ENCODE measurements at places on chromosomes 12 and 14. TPM values are rescaled to one million over a fixed set of nuclear protein-coding genes. Genes with fewer than 3 reads are reported as not detected.

DNA sequence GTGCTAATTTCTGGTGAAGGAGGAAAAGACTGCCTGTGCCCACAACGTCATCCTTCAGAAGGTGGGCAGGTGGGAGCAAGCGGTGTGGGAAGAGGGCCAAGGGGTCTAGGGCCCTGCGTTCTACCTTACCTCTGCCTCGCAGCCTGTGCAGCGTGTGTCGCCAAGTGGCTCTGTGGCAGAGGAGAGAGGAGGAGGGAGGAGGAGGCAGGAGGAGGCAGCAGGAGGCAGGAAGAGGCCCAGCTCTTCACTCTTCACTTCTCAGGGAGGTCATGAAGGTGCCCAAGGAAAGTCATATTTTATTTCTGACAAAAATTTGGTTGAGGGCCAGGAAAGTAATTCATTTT is 177.9 kb downstream of the MYRFL start:
- no peaks in the 10 kb centered on the region for H3K27me3 ChIP-seq
- H3K27ac ChIP-seq = peak overlapping the region; percentile 36
- H3K36me3 ChIP-seq = no peaks in the 10 kb centered on the region
- H3K4me1 ChIP-seq = no peaks in the 10 kb centered on the region

DNA sequence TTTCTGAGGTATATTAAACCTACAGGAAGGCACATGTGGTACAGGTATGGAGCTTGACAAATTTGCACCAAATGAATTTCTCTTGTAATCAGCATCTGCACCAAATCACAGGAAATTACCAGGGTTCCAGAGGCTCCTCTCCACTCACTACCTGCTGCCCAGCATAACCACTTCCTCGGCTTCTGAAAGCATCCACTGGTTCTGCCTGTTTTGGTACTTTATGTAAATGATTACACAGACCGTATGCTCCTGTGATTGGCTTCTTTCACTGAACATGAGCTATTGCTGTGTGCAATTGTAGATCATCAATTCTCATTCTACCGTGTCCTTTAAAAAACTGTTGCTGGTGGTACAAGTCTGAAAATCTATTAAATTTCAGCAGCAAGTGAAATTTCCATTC is 522.1 kb downstream of the TMEM132D start:
- no peak for DNase-seq
- H3K27ac ChIP-seq = no peak overlapping the region
- H3K27me3 ChIP-seq = no peaks in the 10 kb centered on the region
- no peaks in the 10 kb centered on the region for H3K36me3 ChIP-seq
- no peak overlapping the region for H3K4me3 ChIP-seq

GRCh38 chr12:1357711-1358110 is 236.7 kb downstream of the FBXL14 start:
- H3K4me1 ChIP-seq = no peaks in the 10 kb centered on the region
- no peak for DNase-seq
- no peak overlapping the region for H3K27ac ChIP-seq
- H3K27me3 ChIP-seq = no peaks in the 10 kb centered on the region

Gene CCDC38
- 0.30 TPM for total RNA-seq

- no peak overlapping the region for H3K27ac ChIP-seq
Measured at GRCh38 chr12:18462442-18462841, 201.1 kb downstream of the PIK3C2G start.

DNA sequence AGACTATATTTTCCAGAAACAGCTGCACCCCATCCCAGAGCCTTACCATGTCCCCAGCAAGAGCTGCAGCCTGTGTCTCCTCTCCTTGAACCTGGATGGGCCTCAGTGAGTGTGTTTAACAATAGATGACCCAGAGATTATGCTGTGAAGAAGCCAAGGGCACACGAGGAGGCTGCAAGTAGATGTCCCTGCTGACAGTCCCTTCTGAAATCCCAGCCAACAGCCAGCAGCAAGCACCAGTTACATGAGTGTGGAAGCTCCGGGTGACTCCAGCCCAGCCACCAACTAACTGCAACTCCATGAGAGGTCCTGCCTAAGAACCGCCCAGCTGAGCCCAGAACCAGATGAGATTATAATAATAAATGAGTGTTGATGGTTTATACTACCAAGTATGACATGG is 191.7 kb downstream of the BCL11B start:
- no peaks in the 10 kb centered on the region for H3K27me3 ChIP-seq
- no peak for DNase-seq
- H3K27ac ChIP-seq = no peak overlapping the region

Gene PLEKHD1
- total RNA-seq = 0.69 TPM

Gene AVPR1A
- total RNA-seq = 1.5 TPM

Gene PIGH
- 25.2 TPM for total RNA-seq

Gene DNAH10
- total RNA-seq = 0.59 TPM

GRCh38 chr14:63470962-63471793 is 72.0 kb downstream of the PPP2R5E start:
- no peaks in the 10 kb centered on the region for H3K27me3 ChIP-seq
- H3K4me3 ChIP-seq = no peak overlapping the region
- peaks cover 46% of the 10 kb centered on the region for H3K4me1 ChIP-seq
- H3K36me3 ChIP-seq = no peaks in the 10 kb centered on the region

DNA sequence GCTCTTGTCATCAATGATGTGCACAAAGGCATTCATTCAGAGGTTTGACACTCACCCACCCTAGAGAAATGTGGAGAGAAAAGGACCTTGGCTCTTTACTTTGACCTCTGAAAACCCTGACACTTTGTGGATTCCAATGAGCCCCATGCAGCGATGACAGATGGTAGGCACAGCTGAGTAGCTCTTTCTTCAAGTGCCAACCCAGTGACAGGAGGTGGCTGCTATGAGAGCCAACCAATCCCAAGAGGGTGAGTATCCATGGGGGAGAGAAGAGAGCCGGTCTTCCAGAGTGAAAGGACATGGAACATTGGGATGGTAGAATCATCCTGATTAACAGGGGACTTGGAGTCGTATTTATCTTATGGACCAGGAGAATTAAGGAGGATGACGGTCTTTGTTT is 17.8 kb downstream of the SLC8A3 start:
- peaks cover 33% of the 10 kb centered on the region for H3K36me3 ChIP-seq
- peak overlapping the region; percentile 30 for H3K27ac ChIP-seq
- H3K4me3 ChIP-seq = no peak overlapping the region
- H3K4me1 ChIP-seq = peaks cover 32% of the 10 kb centered on the region
- H3K27me3 ChIP-seq = no peaks in the 10 kb centered on the region

- no peaks in the 10 kb centered on the region for H3K27me3 ChIP-seq
- H3K4me3 ChIP-seq = no peak overlapping the region
- H3K36me3 ChIP-seq = no peaks in the 10 kb centered on the region
- no peak overlapping the region for H3K27ac ChIP-seq
- DNase-seq = no peak
Measured at GRCh38 chr12:52924764-52925716, 20.2 kb upstream of the KRT8 start.

DNA sequence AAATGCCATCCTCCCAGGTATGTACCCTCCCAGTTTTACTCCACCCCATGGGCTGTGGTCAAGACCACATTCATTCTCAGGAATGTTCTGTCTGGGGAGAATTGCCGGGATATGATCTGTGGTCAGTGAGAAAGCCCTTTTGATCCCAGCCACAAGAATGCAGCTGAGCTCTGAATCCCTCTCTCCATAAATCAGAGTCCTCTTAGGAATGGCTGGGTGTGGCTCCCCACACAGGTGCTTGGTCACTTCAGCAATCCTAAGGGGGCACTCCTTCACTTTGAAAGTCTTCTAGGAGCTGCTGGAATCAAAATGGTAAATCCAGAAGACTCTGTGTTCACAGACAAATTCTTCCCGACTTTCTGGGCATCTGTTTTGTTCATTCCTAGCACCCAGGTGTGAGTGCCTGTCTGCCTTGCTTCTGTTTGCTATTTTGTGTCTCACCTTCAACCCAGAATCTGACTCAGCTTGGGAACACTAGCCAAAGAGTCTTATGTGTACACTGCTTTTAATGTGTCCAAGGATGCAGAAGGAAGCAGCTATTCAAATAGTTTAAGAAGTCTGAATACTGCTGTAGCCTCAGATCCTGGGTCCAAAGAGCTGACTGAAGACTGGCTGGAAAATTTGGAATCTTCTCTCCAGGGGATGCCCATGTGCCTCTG is 144.6 kb upstream of the CDKN3 start:
- H3K4me3 ChIP-seq = no peak overlapping the region
- no peak for DNase-seq
- no peaks in the 10 kb centered on the region for H3K4me1 ChIP-seq
- H3K36me3 ChIP-seq = no peaks in the 10 kb centered on the region
- H3K27ac ChIP-seq = no peak overlapping the region

Gene BAZ2A
- 53.8 TPM for total RNA-seq

DNA sequence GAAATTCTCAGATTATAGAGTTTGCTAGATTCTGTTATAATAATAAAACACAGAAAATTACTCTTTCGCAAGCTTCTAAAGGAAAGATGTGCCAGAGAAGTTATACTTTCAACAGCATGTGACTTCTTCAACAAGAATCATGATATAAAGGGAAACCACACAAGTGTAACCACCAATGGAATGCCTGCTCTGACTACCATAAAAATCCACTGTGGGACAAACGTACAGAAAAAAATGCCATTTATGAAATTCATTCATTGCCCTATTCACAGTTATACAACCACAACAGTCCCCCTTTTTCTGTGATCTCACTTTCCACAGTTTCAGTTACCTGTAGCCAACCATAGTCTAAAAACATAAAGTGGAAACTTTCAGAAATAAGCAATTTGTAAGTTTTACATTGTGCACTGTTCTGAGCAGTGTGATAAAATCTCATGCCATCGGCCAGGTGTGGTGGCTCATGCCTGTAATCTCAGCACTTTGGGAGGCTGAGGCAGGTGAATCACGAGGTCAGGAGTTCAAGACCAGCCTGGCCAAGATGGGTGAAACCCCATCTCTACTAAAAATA is 3.2 kb downstream of the CATSPERB start:
- no peak overlapping the region for H3K27ac ChIP-seq
- H3K36me3 ChIP-seq = no peaks in the 10 kb centered on the region
- no peak overlapping the region for H3K4me3 ChIP-seq
- DNase-seq = no peak
- H3K27me3 ChIP-seq = no peaks in the 10 kb centered on the region

Gene HOXC12
- not detected for total RNA-seq

GRCh38 chr12:100151769-100152168 is 9.1 kb upstream of the BLTP3B start:
- H3K27me3 ChIP-seq = no peaks in the 10 kb centered on the region
- no peak for DNase-seq
- H3K4me1 ChIP-seq = no peaks in the 10 kb centered on the region
- H3K4me3 ChIP-seq = no peak overlapping the region

Gene TROAP
- not detected for total RNA-seq

- H3K4me3 ChIP-seq = peak overlapping the region; percentile 9
- peaks cover 71% of the 10 kb centered on the region for H3K4me1 ChIP-seq
- no peak for DNase-seq
Measured at GRCh38 chr12:46661110-46661845, 164.5 kb downstream of the SLC38A4 start.

DNA sequence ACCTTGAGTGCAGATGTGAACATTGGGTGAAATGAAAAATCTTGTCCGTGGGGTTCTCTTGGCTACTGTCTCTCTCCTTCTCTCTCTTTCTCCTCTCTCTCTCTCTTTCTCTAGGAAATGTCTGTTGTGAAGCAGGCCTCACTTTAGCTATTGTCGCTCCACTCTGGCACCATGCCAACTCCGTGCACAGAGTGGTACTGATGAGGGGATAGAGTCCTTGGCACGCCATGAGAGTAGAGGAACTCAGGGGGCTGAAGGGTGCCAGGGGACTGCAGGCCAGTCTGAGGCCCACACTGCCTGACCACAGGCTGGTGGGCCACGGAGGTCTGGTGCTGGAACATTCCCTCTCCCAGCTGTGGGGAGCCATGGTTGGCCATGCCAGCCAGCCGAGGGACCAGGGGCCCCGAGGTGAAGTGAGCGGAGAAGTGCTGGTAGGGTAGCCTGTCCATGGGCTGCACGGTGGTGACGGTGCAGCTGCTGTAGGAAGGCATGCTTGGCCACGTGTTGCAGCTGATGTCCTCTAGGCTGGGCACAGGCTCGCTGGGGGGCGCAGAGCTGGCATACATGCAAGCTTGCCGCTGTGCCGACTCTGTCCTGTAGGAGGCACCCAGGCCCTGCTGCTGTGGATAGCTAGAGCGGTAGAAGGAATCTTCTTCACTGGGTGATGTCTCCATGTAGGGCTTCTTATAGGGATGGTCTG is 50.4 kb downstream of the TBX5 start:
- H3K4me1 ChIP-seq = no peaks in the 10 kb centered on the region
- H3K27me3 ChIP-seq = peaks cover 4% of the 10 kb centered on the region
- DNase-seq = no peak

- H3K4me1 ChIP-seq = no peaks in the 10 kb centered on the region
- H3K4me3 ChIP-seq = no peak overlapping the region
- H3K27ac ChIP-seq = no peak overlapping the region
- no peaks in the 10 kb centered on the region for H3K36me3 ChIP-seq
Measured at GRCh38 chr12:121167232-121167820, 34.6 kb downstream of the P2RX7 start.

DNA sequence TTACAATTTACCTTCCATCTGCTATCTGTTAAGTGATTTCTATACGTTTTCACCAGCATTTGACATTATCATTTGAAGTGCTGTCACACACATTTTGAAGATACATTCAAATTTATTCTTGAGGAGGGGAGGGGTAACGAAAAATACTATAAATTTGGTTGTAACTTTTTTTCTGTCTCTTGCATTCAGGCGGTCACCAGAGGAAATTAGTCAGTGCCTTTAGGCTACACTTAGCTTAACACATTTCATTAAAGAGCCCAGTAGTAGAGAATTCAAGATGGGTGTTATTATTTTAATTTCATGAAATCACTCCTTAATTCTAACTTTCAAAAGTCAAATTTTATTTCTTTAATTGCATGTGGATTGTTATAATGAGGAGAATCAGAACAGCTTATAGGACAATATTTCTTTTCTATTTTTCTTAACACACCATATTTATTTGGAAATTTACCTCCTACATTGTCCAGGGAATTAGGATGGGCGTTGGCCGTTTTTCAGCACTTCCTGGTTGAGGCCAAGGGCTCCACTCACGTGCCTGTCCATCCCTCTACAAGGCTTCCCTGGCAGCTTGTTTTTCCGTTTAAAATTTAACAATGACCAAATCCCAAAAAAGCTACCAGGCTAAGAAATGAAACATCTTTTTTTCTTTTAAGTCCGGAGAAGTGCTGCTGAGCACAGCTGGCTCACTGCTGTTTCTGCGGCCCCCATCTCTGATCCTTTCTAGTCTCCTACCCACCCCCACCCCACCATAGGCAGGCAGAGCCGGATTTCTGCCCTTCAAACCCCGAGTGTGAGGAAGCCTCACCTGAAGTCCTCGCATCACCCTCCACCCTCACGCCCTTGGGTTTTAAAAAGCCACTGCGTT is 1.1 kb upstream of the FAR2 start:
- H3K27ac ChIP-seq = peak overlapping the region; percentile 9
- peak; percentile 28 for DNase-seq
- no peaks in the 10 kb centered on the region for H3K36me3 ChIP-seq

Gene PAH
- 0.30 TPM for total RNA-seq

GRCh38 chr12:5022025-5022424 is 21.7 kb upstream of the KCNA5 start:
- DNase-seq = no peak
- H3K4me3 ChIP-seq = no peak overlapping the region

Gene MFAP5
- 27.9 TPM for total RNA-seq

- H3K27ac ChIP-seq = no peak overlapping the region
- H3K36me3 ChIP-seq = peaks cover 11% of the 10 kb centered on the region
- H3K4me3 ChIP-seq = no peak overlapping the region
- H3K27me3 ChIP-seq = no peaks in the 10 kb centered on the region
- peaks cover 17% of the 10 kb centered on the region for H3K4me1 ChIP-seq
Measured at GRCh38 chr12:123983822-123984485, 10.9 kb downstream of the ZNF664 start.

Measured in psoas muscle (tissue), 8 donors.